ENCODE measurements at places on chromosomes 3 and 15. TPM values are rescaled to one million over a fixed set of nuclear protein-coding genes. Genes with fewer than 3 reads are reported as not detected.
A peak's percentile ranks its signal among the peaks of the same experiment; 100 is the strongest.

DNA sequence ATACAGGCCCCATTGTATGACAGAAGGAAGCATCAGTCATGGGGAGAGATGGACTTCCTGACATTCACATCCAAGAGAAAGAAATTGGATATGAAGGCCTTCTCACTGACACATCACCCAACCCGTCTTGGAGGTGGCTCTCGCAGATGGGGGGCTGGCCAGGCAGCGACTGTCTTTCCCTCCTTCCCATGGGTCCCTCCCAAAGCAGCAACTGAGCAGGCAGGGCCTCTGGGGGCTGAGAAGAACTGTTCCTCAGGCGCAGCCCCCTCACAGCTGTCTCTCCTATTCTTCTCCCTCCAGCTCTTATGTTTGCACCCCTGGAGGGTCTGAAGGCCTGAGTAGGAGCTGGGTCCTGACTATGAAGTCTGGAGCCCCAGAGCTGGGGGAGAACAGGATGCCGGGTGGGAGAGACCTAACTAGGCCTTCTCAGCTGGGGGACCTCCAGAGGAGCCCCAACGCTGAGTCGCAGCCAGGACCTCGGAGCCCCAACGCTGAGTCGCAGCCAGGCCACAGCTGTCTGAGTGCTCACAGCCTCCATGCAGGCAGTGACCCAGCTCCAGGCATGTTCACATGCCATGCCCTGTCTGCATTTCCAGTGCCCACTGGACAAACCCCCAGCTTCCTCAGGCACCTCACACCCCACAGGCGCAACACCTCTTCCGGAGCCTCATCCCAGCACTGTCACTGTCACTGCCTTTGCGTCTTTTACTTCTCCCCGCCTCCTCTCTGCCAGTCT, 29.6 kb downstream of the UMPS start:
- DNase-seq = no peak

DNA sequence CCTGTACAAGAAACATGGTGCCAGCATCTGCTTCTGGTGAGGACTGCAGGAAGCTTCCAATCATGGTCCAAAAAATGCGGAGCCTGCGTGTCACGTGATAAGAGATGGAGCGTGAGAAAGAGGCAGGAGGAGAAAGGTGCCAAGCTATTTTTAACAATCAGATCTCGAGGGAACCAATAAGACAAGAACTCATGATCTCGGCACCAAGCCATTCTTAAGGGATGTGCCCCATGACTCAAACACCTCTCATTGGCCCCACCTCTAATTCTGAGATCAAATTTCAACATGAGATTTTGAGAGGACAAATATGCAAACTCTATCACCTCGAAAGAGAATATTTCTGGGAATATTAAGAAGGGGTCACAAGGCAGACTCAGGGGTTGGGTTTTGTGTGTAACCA, 107.2 kb downstream of the PYDC2 start:
- no peak for DNase-seq

GRCh38 chr15:101536875-101537405, 47.4 kb upstream of the PCSK6 start:
- DNase-seq = no peak

EXD1 gene
- polyA plus RNA-seq = not detected

- no peak for DNase-seq
These were observed 33.0 kb downstream of the CCDC39 start for GRCh38 chr3:180646187-180646790.

DNA sequence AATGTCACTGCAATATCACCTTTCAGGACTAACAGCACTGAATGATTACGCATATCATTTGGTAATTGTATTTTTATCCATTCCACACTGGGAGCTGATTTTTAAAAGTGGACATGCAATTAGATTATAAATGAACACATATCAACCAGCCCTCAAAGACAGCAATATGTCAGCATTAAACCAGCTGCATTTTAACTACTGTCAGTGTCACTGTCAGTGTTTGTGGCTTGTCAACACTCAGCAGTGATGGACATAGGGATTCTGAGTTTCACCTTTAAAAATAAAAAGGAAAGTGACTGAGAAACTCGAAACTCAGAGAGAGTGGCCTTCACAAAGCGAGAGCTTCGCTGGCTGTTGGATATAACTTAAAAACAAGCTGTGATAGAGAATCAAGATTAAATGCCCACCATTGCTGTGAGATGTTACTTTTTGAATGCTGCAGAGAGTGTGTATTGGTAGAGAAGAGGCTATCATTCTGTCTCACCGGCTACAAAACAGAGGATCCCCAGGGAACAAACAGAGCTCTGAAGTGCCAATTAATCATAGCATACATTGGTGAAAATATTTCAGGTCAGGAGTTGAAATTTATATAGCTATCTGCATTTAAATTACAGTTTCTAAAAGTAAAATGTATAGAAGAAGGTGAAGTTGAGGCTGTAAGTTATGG, 635.8 kb downstream of the SQOR start:
- no peak for DNase-seq

- peak; percentile 91 for DNase-seq
These were observed 660.7 kb upstream of the ADAMTS9 start for GRCh38 chr3:65348398-65348995.

TRPC1 gene
- polyA plus RNA-seq = 9.4 TPM

INSYN1 gene
- 3.5 TPM for polyA plus RNA-seq

- DNase-seq = no peak
These were observed 202.4 kb upstream of the ICE2 start for GRCh38 chr15:60681353-60681752.

FILIP1L gene
- polyA plus RNA-seq = 42.9 TPM

PARP15 gene
- 0.09 TPM for polyA plus RNA-seq
